ENCODE measurements at places on chromosomes 12 and 14. TPM values are rescaled to one million over a fixed set of nuclear protein-coding genes. Genes with fewer than 3 reads are reported as not detected.

GRCh38 chr14:56008150-56008549 lies 110.1 kb upstream of the PELI2 start:
- no peaks in the 10 kb centered on the region for H3K27me3 ChIP-seq
- H3K4me1 ChIP-seq: no peaks in the 10 kb centered on the region

DNA sequence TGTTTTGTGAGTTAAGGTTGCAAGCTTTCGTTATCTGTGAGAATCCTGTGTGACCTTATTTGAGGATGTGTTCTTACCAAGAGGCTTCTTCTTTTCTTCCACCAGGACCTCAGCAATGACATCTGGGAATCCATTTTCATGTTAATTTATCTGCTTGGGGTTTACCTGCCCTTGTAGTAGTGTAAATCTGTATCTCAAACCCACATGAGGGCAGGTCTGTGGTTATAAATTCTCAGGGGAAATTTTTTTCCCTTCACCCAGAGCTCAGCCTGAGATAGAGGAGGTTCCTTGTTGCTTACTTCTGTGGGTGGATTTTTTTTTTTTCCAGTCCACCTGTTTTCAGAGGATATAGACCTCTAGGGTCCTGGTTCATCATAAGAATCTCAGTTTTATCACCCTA lies 70.8 kb downstream of the AKAP6 start:
- H3K4me1 ChIP-seq: peaks cover 4% of the 10 kb centered on the region
- H3K36me3 ChIP-seq: no peaks in the 10 kb centered on the region
- no peak for DNase-seq
- H3K27me3 ChIP-seq: no peaks in the 10 kb centered on the region
- H3K4me3 ChIP-seq: no peak overlapping the region

GRCh38 chr12:51951843-51952722 lies 584 bp downstream of the ACVR1B start:
- H3K36me3 ChIP-seq: no peaks in the 10 kb centered on the region
- H3K27ac ChIP-seq: peak overlapping the region; percentile 98
- DNase-seq: peak; percentile 55
- peaks cover 52% of the 10 kb centered on the region for H3K4me1 ChIP-seq
- no peaks in the 10 kb centered on the region for H3K27me3 ChIP-seq

Gene LRFN5
- 0.33 TPM for total RNA-seq

- H3K27me3 ChIP-seq: no peaks in the 10 kb centered on the region
- no peaks in the 10 kb centered on the region for H3K36me3 ChIP-seq
- H3K27ac ChIP-seq: peak overlapping the region; percentile 62
- H3K4me3 ChIP-seq: no peak overlapping the region
- H3K4me1 ChIP-seq: no peaks in the 10 kb centered on the region
Measured at GRCh38 chr14:39303115-39303514, 69.4 kb downstream of the MIA2 start.

DNA sequence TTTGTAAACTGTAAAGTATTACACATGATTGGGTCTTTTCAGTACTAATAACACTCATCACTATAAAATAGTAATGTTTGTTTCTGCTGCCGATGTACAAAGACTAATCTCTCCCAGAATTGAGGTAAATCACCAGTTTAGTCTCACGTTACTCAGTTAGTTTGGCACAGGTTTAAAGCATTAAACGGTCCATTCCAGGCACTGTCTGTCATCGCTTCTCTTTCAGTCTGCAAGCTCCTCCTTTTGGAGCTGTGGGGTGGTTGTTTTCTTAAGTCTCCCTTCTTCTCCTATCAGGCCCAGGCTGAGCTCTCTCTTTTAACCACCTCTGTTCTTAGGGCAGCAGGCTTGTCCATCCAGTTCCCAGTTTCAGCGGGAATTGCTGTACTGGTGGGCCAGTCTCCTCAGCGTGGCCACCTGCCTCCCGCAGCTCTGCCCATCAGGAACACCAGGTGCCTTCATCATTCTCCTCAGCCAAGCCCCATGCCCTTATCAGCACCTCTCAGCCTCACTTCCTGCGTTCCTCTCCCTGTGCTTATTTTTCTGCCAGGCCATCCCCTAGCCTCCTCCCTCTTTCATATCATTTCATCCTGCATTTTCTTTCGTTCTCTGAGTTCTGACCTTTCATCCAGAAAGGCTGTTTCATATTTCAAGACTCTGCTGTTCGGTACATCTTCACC lies 149.0 kb downstream of the TGFB3 start:
- DNase-seq: no peak
- H3K4me1 ChIP-seq: peaks cover 13% of the 10 kb centered on the region
- H3K27me3 ChIP-seq: no peaks in the 10 kb centered on the region
- no peaks in the 10 kb centered on the region for H3K36me3 ChIP-seq
- H3K27ac ChIP-seq: no peak overlapping the region

- no peak overlapping the region for H3K27ac ChIP-seq
- no peaks in the 10 kb centered on the region for H3K27me3 ChIP-seq
- DNase-seq: no peak
Measured at GRCh38 chr12:83404521-83404920, 717.8 kb downstream of the TMTC2 start.

DNA sequence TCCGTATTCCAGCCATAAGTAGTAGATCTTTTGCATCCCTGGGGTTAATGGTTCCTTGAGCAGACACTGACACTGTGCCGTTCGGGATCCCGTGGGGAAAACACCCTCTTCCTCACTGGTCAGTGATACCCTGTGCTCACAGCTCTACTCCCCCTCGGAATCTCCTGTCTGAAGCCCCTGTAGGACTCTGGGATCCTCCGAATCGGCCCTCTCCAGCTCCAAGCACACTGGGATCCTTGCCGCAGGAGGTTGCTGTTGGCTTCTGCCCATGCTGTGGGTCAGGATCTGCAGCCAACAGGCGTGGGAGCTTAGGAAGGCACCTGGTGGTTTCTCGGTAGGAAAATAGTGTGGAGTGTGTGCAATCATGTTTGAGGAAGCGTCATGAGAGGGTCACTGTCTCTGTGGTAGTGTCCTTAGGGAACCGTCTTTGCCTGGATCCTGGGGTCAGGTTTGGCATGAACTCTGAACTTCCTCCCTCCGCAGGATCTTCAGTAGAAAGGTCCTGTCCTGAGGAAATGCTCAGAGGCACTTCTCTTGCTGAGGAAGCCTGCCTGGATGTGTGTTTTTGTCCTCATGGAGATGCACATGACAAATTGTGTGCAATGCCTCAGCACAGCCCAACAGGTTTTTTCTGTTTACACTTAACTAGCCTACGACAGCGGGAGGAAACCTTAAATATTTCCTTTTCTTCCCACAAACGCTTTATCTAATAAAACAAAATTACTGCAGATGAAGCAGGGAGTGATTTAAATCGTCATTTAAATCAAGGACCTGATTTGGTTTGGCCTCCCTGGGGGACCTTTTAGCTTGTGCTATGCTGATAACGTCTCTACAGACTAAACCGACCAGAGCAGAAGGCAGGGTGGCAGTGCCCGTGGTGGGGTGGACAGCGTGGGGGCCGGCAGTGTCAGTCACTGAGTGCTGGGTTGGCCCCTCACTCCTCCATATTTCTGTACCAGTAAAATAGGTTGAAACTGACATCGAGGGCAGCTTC lies 18.7 kb downstream of the FBXL14 start:
- H3K4me1 ChIP-seq: peaks cover 3% of the 10 kb centered on the region
- no peak for DNase-seq
- H3K27ac ChIP-seq: no peak overlapping the region
- no peaks in the 10 kb centered on the region for H3K36me3 ChIP-seq
- no peak overlapping the region for H3K4me3 ChIP-seq

Gene PTHLH
- not detected for total RNA-seq

Gene TAS2R19
- total RNA-seq: not detected

DNA sequence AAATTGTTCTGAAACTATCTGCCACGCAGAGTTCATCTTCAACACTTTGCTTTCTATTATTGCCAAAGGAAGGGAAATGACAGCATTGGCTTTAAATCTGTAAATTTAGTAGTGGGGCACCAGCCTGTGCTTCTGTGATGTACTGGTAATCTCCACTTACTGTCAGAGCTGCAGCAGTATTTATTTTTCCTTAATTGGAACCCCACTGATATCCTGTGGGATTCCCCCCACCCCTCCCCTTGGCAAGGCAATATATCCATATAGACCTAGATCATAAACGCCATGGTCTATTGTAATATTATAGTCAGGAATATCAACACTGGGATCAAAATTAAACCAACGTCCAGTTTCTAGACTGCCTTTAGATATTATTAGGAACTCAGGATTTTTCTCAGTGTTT lies 96.7 kb downstream of the RMST start:
- no peak overlapping the region for H3K4me3 ChIP-seq
- DNase-seq: no peak
- H3K4me1 ChIP-seq: no peaks in the 10 kb centered on the region
- H3K27me3 ChIP-seq: no peaks in the 10 kb centered on the region
- H3K27ac ChIP-seq: no peak overlapping the region
- H3K36me3 ChIP-seq: no peaks in the 10 kb centered on the region

DNA sequence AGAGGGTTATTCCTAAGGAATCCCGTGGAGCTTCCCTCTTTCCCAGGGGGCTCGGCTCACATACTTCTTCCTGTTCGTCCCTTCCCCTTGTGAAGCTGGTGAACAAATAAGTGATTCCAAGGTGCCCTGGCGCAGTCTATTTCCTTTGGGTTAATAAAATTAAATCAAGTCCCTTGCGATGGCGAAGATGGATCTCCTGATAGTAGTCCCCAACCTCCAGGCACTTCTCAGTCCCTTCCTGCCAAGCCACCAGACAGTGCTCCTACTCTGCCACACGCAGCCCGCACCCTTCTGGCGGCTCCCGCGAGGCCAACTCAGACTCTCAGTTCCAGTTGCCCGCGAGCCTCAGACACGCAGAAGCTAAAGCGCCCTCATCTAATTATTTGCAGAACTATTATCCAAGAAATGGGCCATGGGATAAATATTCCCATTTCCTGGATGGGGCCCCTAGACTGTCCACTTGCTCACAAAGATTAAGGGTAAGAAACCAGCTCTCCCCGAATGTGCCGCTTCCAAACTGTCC lies 2.4 kb upstream of the SIX6 start:
- no peak overlapping the region for H3K4me3 ChIP-seq
- no peaks in the 10 kb centered on the region for H3K36me3 ChIP-seq
- no peaks in the 10 kb centered on the region for H3K4me1 ChIP-seq
- no peak for DNase-seq
- peaks cover 39% of the 10 kb centered on the region for H3K27me3 ChIP-seq

Gene DNAI7
- not detected for total RNA-seq

Gene PTPRO
- 0.19 TPM for total RNA-seq

GRCh38 chr12:125151284-125151683 lies 86.0 kb downstream of the AACS start:
- no peak for DNase-seq
- H3K4me1 ChIP-seq: no peaks in the 10 kb centered on the region
- no peaks in the 10 kb centered on the region for H3K27me3 ChIP-seq
- H3K36me3 ChIP-seq: no peaks in the 10 kb centered on the region
- H3K27ac ChIP-seq: no peak overlapping the region

Gene AQP6
- not detected for total RNA-seq

GRCh38 chr12:95857799-95858198 lies 953 bp upstream of the SNRPF start:
- H3K27ac ChIP-seq: no peak overlapping the region
- H3K4me1 ChIP-seq: peaks cover 18% of the 10 kb centered on the region
- peak overlapping the region; percentile 80 for H3K4me3 ChIP-seq
- peaks cover 15% of the 10 kb centered on the region for H3K36me3 ChIP-seq
- no peaks in the 10 kb centered on the region for H3K27me3 ChIP-seq
- no peak for DNase-seq

Gene ACTR6
- total RNA-seq: 19.2 TPM

- no peaks in the 10 kb centered on the region for H3K4me1 ChIP-seq
- H3K27me3 ChIP-seq: no peaks in the 10 kb centered on the region
- H3K36me3 ChIP-seq: no peaks in the 10 kb centered on the region
- DNase-seq: no peak
Measured at GRCh38 chr14:71597955-71598660, 334.1 kb upstream of the RGS6 start.

Gene SERPINA5
- 63.2 TPM for total RNA-seq

DNA sequence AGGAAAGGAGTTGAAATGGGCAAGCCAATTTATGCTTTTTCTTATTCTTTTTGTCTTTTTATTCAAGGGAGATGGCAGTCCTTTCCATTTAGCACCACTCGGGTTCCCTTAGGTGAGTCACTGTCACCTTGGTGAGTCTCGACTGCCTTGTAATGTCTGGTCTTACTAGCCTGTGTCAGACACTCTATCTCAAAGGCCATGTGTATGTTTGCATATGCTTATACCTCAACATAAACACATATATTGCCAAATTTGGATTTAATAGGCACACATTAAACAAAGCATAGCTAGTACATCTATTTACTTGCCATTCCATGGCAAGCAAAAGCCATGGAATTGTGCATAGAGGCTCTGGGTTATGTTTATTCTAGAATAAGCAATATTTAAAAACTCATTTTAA lies 624.9 kb upstream of the FOXG1 start:
- no peaks in the 10 kb centered on the region for H3K36me3 ChIP-seq
- H3K27ac ChIP-seq: no peak overlapping the region
- H3K4me1 ChIP-seq: no peaks in the 10 kb centered on the region

- no peak for DNase-seq
- H3K4me1 ChIP-seq: no peaks in the 10 kb centered on the region
- no peak overlapping the region for H3K27ac ChIP-seq
- no peaks in the 10 kb centered on the region for H3K27me3 ChIP-seq
Measured at GRCh38 chr14:102231476-102232347, 73.3 kb downstream of the MOK start.

Gene KRT3
- total RNA-seq: not detected

Gene ZDHHC22
- total RNA-seq: not detected

- DNase-seq: no peak
- no peak overlapping the region for H3K27ac ChIP-seq
- H3K4me3 ChIP-seq: no peak overlapping the region
- H3K4me1 ChIP-seq: peaks cover 12% of the 10 kb centered on the region
Measured at GRCh38 chr14:35346738-35347322, 54.6 kb downstream of the PSMA6 start.

Gene FGFR1OP2
- total RNA-seq: 44.5 TPM

Gene INHBE
- 2.2 TPM for total RNA-seq

- no peaks in the 10 kb centered on the region for H3K27me3 ChIP-seq
- no peak overlapping the region for H3K27ac ChIP-seq
- H3K4me3 ChIP-seq: no peak overlapping the region
Measured at GRCh38 chr14:105349992-105350391, 35.4 kb downstream of the PACS2 start.

DNA sequence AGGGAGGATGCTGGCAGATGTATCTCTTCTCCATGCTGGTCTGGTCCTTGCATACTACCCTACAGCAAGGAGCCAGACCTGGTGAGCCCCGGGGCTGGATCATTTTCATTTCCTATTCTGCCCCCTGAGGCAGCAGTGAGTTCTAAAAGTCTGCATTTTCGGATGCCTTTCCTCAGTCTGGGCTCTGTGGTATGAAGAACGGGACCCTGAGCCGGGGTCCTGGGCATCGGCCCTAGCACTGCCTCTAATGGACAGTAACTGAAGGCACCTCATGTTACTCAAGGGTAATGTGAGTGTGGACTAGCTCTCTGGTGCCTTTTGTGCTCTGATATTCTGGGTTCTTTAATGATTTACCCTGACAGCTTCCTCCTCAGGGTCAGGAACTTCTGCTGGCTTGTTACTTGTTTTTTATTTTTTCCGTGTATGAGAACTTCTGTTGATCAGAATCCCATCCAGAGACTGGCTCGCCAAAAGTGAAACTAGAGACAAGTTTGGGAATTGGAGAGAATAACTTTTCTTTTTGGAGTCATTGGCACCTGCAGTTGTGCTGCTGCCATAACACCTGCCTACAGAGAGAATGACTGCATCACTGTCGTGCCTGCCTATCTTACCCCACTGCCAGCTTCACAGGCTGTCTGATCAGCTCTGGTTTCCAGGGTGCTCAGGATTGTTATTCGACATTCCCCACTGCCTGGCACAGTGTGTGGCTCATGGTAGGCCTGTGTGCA lies 62.3 kb downstream of the SUSD6 start:
- DNase-seq: no peak
- no peaks in the 10 kb centered on the region for H3K36me3 ChIP-seq
- peak overlapping the region; percentile 73 for H3K27ac ChIP-seq
- no peaks in the 10 kb centered on the region for H3K27me3 ChIP-seq
- peak overlapping the region; percentile 27 for H3K4me3 ChIP-seq
- H3K4me1 ChIP-seq: peaks cover 66% of the 10 kb centered on the region
